ENCODE measurements at places on chromosomes 2 and 18.

GRCh38 chr2:239601201-239601851 is 200.5 kb upstream of the HDAC4 start:
- no peak for DNase-seq

DNA sequence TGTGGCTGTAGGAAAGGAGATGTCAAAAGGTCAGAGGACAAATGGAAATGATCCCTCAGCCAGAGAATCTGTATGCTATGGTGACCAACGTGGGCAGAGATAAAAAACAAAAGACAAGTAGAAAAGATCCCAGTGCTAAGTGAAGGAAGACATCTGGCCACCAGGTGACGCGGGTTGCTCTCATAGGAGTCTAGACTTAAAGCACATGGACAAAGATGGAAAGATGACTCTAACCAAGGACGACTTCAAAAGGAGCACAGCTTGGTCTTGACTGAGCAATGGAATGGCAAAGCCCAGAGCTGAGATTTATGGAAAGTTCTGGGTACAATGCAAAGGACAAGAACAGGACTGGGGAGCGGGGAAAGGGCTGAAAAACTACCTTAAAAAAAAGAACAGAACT is 96.8 kb downstream of the CLIP4 start:
- no peak for DNase-seq

DNA sequence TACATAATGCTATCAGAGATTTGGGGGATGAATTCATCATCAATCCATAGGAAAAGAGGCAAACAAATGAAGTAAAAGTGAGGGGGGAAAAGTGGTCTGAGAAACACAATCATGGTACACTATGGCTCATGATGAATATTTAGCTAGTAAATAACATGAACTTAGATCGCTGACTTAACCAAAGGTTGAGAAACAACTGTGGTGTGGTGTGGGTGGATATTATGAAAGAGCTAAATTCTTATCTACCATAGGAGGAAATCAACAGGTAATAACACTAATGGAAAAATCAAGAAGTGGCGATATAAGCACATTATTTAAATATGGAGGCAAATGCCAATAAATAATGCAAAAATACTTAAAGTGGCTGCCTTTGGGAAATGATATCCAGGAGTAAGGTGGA is 12.2 kb upstream of the TPRKB start:
- no peak for DNase-seq

GRCh38 chr2:15705839-15706386 is 114.2 kb downstream of the DDX1 start:
- DNase-seq, result no peak

DNA sequence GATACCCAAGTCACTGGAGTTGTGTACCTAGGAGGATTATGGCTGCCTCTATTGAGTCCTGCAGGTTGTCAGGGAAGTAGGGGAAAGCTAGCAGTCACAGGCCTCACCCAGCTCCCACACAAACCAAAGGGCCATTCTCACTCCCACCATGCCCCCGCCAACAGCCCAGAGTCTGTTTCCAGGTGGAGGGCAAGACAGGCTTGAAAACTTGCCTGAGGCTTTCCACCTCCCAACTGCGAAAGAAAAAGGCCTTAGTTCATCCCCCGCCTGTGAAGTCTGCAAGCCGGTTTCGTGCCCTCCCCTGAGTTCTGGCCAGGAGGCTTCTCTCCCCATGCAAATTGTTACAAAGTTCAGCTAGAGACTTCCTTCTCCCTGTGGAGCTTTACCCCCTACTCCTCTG is 270.3 kb downstream of the TXNL1 start:
- DNase-seq, result no peak

- no peak for DNase-seq
These were observed 11.0 kb downstream of the ITGA4 start for GRCh38 chr2:181467966-181468707.

- DNase-seq, result no peak
These were observed 13.7 kb upstream of the RMDN2 start for GRCh38 chr2:37911296-37911873.

- no peak for DNase-seq
These were observed 70.8 kb upstream of the SMAD7 start for GRCh38 chr18:49021433-49022129.

GRCh38 chr2:195763866-195764265 is 106.8 kb downstream of the SLC39A10 start:
- no peak for DNase-seq

DNA sequence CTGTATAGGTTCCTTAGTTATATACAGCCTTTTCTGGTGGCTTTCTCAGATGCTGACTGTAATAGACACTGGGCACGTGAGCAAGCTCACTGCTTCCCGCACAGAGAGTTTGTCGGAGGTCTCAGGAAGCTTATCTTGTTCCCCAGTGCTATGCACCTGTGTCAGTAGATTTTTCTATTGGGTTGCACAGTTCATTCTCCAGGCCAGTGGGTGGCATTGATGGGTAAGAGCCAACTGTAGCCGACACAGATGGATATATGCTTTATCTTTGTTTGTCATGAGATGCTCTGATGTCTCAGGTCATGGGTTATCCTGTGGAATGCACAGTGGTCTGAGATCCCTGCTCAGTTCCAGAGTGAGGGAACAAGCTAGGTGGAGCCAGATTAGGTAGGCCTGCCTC is 293.0 kb downstream of the GRB14 start:
- DNase-seq, result no peak

- DNase-seq, result no peak
These were observed 54.6 kb upstream of the NFU1 start for GRCh38 chr2:69491864-69492263.

- DNase-seq, result no peak
These were observed 31.0 kb downstream of the CYBRD1 start for GRCh38 chr2:171553236-171553635.

- DNase-seq, result no peak
These were observed 259.1 kb downstream of the SS18 start for GRCh38 chr18:25831301-25831701.

DNA sequence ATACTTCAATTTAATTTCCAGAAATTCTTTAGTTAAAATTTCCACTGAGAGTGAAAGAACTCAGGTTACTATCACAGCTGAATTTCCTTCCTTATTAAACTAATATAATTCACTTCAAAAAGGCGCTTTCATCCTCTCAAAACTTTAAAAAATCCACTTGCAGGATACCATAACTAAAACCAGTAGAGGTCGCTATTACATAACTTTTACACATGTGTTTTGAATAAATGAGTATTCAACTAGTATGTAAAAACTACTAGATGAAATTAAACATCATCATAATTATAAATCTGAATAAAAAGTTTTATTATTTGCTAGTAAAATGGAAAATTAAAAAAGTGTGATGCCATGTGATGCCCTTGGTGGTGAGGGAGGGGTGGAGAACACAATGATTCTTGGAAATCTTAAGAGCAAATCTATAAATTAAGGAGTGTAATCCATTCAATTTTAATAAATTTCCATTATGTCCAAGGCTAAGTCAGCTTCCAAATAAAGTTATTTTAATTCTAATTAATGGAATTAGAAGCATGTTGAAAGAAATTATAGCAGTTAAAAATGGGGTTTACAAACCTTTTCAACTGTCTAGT is 61.4 kb downstream of the SOS1 start:
- DNase-seq, result no peak

GRCh38 chr2:25650256-25650655 is 23.1 kb downstream of the DTNB start:
- no peak for DNase-seq

- no peak for DNase-seq
These were observed 60.1 kb downstream of the KCNF1 start for GRCh38 chr2:10971888-10972260.

DNA sequence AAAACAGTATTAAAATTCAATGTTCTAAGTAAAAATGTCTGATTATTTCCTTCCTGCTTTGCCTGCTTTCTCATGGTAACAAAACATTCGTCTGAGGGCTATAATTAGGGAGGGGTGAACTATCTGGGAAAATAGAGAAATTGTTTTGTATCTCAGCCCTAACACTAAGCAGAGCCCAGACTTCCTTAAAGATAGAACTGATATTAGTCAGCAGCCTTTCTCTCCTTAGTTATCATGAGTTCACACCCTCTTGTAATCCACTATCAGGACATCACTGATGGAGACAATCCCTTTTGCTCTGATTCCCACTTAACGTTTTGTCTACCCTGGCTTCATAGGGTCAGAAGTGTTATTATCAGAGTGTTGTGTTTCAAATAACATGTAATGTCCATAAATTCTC is 701.1 kb upstream of the ZEB2 start:
- no peak for DNase-seq

GRCh38 chr18:58887613-58887963 is 22.9 kb downstream of the ZNF532 start:
- DNase-seq, result no peak

DNA sequence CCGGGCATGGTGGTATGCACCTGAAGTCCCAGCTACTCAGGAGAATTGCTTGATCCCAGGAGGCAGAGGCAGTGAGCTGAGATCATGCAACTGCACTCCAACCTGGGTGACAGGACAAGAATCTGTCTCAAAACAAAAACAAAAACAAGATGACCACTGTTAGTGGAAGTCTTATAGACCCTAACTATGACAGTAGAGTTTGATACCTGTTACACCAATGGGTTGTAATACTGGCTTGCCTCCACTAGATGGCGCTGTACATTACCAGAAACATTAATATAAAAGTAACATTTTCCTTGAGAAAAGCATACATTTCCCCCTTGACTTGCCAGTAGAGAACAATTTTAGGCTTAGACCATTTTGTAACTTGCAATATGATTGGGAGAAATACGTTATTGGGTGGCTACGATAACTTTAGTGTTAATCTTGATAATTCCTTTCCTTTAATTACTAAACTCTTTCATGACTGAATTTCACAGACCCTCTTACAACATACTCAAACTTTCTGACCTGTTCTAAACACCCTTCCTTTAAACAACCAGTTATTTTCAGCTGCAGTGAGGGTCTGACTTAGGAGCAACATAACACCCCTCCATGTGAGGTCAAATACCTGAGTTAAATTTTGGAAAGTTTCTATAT is 19.5 kb downstream of the SLC25A52 start:
- DNase-seq, result peak; percentile 8

GRCh38 chr2:166351319-166351718 is 24.4 kb downstream of the SCN9A start:
- DNase-seq, result no peak

DNA sequence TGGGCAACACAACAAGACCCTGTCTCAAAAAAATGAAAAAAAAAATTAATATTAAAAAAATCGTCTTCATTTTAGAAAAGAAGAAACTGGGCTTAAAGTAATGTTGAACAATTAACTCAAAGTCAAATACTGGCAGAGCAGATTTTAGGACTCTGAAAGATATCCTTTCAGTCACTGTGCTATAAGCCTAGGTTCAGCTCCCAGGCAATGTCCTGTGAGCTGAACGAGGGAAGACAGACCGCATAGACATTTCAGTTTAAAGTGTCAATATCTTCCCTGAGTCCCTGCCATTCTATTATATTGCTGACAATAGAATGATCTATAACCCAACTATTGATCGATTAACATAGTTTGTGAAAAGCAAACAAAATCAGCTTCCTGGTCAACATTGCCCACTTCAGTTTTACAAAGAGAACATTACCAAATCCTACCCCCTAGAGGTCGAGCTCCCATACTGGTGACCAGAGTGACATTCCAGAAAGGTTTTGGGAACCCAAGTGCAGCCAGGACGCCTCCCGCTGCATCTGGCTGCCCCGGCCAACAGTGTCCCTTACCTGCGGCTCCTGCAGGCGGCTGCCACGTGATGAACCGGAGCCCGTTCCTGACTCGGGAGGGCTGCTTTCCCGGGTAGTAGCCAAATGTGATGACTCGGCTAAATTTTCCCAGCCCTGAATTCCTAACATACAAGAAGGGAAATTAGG is 639 bp downstream of the MRO start:
- DNase-seq, result no peak

- DNase-seq, result no peak
These were observed 30.1 kb upstream of the CEP68 start for GRCh38 chr2:65026154-65026553.

DNA sequence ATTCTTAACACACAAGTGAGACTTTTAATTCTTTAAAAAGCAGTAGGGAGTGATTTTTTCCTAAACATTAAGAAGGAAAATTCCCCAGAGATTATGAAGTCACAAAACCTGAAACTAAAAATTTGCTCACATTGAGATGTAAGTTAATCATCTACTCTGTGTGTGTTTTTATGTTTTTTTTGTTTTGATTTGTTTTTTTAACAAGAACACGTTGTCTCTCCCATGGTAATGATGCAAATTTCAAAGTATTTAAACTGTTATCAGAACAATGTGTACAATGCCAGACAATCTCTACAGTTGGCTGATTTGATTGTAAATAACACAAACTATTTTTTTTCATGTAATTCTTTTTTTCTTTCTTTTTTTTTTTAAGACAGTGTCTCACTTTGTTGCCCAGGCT is 71.5 kb downstream of the COLEC12 start:
- no peak for DNase-seq

- no peak for DNase-seq
These were observed 39.5 kb upstream of the FHL2 start for GRCh38 chr2:105438104-105438929.
